ENCODE measurements at places on chromosomes 2 and 18.

- DNase-seq: peak; percentile 84
Measured at GRCh38 chr2:55119711-55120487, 69.6 kb upstream of the RTN4 start.

DNA sequence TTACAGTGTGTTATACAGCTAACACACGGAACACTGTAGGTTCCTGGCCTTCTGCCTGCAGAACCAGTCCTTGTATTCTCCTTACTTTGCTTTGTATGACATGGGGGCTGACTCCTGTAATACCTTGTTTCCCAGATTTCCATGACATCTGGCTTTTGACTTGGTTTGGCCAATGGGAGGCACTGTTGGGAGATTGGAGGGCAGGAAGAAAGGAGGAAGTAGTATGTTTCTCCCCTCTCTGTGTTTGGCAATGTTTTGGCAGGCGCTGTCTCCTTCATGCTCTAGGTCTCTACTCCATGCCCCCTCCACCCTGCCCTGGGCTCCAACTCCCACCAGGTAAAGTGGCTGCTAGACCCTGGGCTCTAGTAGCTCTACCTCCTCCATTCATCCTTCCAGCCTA lies 331.1 kb upstream of the SLC14A2 start:
- DNase-seq: no peak

DNA sequence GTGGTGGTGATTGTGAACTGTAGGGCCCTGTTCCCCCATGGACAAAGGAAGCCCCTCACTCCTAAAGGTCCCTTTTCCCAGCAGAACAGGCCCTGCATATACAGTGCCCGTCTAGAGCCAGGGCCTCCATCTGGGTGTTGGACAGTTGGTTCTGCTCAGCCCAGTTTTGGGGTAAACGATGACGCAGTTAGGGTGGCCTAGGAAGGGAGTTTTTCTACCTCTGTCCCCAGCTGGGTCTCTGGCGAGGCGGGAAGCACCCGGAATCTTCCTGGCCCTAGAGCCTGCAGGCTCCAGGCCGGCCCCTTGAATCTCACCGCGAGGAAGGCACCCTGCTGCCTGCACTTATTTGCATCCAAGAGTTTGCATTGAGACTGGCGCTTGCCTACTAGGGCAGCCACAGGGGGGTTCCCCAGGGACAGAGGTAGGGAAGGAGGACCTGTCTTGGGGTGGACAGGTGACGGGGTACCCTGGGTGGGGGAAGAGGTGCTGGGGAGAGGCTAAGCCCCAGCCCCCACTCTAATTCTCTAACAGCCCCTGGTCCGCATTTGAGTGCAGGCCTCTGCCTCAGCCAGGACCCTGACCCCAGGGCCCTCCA lies 529 bp upstream of the MTA3 start:
- peak; percentile 94 for DNase-seq

DNA sequence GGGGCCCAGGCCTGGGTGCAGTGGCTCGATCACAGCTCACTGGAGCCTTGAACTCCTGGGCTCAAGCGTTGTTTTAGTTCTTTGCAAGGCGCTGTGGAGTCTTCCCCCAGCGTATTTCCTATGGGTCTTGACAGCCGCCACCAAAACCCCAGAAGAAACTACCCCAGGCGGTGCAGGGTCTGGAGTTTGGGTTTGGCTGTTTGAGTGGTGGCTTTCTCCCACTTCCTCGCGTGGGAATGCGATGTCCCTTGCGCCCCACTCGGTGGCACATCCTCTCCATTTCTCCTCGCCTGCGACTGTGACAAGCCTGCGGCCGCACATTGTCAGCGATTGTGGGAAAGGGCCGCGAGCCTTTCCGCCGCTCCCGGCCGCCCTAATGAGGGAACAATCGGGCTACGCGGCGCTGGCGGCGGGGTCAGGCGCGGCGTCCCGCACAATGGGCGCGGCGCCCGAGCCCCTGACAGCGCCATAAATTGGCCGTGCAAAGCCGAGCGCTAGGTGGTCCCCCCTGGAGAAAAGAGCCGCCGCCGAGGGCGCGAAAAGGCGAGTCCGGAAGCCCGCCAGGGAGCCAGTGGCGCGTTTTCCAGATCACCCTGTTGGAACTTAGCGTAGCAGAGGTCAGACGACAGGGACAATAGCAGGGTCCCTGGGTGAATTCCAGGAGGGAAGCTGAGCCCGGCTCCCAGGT lies 194.9 kb upstream of the POU3F3 start:
- no peak for DNase-seq

DNA sequence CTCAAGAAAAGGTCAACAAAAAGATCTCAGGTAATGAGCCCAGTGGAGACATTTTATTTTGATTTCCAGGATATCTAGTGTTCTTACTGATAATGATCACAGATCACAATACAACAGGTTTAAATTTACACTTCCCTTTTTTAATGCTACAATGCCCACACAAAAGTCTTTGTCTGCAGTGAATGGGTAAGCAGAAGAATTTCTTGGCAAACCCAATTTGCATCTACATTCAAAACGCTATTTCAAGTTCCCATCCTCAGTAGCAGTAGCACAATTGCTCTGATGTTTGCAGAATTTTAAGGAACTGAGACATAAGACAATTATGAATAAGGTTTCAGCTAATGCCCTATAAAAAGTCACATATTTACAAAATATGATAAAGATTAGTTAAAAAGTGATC lies 929.4 kb upstream of the PIK3C3 start:
- no peak for DNase-seq

- DNase-seq: no peak
Measured at GRCh38 chr2:207133458-207133819, 32.3 kb downstream of the KLF7 start.

GRCh38 chr2:237121321-237121720 lies 35.6 kb downstream of the COPS8 start:
- DNase-seq: no peak

DNA sequence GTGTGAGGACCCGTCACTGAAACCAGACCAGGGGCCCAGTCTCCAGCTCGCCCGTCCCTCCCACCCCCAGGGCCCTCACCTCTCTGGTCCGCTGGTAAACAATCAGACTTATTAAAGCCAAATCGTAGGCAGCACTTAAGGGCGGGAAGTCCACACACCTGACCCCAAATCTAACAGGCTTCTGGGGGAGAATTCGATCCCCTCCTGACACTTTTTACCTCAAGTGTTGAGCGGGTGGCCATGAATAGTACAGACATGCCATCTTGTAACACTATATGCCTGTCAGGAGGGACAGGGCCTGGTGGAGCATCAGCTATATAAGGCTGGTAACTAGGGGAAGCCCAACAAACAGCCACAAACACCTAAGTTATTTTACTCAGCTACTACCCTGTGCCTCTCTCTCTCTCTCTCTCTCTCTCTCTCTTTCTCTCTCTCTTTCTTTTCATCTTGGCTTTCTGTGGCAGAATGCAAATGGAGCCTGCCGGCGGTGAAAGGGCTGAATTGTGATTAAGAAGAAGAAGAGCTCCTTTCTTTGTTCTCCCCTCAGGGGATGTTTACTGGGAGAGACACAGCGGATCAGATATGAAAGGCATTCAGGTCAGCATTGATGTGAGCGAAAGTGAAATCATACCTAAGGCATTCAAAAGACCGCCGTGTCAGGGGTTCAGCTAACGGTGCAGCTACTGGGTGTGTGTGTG lies 9.5 kb downstream of the ZEB2 start:
- no peak for DNase-seq

DNA sequence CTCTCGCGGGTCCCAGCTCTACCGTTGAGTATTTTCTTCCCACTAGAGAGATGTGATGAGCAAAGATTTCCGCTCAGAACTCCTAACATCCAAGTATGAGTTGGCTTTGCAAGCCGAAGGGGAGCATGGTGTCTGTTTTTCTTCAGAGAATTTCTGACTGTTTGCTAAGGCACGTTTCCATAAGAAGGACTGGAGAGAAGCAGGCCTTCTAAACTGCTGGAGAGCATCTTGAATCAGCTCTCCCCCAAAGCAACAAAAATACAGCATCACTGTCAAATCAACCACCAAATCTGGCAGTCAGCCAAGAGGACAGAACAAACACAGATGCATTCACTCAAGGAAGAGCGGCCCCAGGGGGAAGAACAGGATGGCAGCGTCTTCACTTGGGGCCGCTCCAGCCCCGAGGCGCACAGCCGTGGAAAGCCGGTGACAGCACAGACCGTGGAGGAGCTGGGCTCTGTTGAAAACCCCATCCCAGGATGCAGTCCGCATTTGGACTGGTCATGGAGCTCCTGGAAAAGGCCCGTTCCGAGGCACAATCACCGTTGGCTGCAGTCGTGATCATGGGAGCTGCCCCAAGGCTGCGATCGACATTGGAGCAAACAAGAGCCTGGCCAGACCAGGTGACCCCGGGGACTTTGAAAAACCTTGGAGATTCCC lies 101.4 kb downstream of the NFATC1 start:
- DNase-seq: no peak

- no peak for DNase-seq
Measured at GRCh38 chr2:39494784-39495251, 57.7 kb upstream of the MAP4K3 start.

DNA sequence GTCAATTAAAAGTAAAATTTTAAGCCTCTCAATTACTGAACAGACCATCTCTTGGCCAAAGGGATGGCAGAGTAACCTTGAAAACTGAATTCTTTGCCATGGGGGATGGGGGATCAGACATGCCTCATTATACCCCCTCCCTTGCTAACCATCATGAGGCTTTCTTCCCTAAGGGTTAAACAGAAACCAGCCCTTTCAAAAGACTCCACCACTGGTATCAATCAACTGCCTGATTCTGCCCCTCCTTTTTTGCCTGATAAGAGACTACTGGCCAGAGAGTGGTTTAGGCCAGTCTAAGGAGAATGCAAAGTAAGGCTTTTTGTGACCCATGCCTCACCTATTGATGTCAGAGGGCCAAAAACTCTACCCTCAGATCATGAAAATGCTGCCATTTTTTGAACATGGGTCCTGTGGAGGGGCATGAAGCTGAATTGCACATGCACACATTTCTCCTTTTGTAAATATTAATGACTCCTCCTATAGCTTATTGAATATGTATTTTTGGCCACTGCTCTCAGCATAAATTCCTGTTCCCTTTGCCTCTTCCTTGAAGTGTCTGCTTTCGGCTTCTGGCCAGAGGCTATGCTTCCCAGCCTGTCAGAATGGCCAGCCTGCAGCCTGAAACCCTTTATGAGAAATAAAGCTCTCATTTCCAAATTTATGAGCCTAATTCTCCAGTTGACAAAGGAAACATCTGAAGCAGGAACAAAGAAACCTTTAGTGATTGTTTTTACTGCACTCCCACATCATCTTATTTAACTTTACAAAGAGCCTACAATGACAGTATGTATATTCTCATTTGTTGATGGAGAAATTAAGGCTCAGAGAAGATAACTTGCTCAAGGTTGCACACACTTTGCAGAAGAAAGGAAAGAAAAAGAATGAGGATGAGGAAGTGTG lies 270.7 kb upstream of the CELF4 start:
- no peak for DNase-seq

DNA sequence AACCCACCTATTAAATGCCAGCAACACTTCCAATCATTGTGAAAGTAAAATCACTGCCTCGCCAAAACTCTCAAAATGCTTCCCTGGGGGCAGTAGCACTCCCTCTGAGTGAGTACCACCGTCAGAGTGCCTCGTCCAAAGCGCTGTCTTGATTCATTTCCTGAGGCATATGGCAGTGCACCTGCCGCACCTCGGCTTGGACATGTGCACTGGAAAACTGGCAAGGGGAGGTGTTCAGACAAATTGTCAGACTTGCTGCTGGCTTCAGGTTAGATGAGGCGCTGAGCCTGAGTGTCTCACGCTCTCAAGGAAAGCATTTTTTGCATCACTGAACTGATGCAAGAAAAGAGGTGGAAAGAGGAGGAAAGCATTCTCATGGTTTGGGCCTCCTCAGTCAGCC lies 132.8 kb downstream of the ATL2 start:
- no peak for DNase-seq

DNA sequence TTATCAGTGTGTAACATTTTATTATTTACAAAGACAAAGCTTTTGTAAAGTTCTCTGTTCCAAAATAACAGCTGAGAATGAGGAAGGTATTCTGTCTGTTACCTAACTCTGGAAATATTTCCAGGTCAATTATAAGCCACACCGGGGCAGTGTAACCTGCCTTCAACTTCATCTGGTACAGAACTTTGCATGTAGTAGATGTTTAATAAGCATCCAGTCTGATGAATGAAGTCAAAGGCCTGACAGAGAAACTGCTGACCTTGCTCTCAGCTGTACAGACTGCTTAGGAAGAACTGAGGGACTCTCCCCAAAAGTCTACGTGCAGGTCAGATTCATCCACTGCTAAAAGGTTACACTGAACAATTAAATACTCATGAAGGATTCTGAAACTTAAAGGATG lies 43.3 kb downstream of the WDFY1 start:
- DNase-seq: no peak

GRCh38 chr2:132747046-132747445 lies 77.0 kb upstream of the LYPD1 start:
- DNase-seq: no peak

- DNase-seq: no peak
Measured at GRCh38 chr2:9113262-9113661, 93.3 kb upstream of the ASAP2 start.

- no peak for DNase-seq
Measured at GRCh38 chr2:74238879-74239278, 40.5 kb downstream of the MTHFD2 start.

DNA sequence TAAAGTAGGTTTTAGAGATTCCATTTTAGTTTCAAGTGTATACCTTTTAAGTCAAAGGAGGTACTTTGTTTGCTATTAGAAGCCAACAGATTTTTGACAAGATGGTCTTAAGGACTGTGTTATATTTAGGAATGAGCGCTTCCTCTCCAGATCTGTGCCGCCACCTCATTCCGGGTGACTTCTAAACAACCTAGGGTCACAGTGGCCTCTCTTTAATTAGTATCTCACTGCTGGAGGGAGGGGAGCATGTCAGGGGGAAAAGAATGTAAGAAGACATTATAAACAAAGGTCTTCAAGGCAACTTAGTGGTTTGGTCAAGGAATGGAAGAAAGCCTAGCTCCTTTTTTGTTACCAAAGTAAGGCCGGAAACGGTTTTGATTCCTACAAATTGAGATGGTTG lies 67.0 kb downstream of the RBMS1 start:
- no peak for DNase-seq

- DNase-seq: no peak
Measured at GRCh38 chr2:189517847-189518535, 62.6 kb downstream of the SLC40A1 start.

GRCh38 chr2:228720895-228721294 lies 539.4 kb upstream of the SPHKAP start:
- no peak for DNase-seq

DNA sequence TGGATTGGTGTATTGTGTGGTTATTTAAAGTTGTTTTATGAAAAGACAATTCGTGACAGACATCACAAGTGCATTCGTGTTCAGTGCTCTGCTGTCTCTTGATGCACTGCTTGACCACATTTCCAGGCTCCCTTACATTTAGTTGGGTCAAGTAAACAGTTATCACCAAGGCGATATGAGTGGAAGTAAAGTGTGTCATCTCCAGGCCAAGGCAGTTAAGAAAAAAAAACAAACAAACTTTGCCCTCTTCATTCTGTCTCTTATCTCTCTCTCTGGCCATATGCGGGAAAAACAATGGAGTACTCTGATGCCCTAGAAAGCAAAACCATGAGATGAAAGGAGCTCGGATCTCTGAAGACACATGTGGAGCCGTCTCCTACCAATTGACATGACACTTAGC lies 131.1 kb downstream of the DSEL start:
- no peak for DNase-seq

- no peak for DNase-seq
Measured at GRCh38 chr2:37865640-37866039, 59.4 kb upstream of the RMDN2 start.

GRCh38 chr2:65055422-65056214 lies 598 bp upstream of the CEP68 start:
- peak; percentile 87 for DNase-seq
